ENCODE measurements at places on chromosomes 7 and 10.

- DNase-seq = no peak
These were observed 136.7 kb upstream of the CHST15 start for GRCh38 chr10:124229989-124230634.

DNA sequence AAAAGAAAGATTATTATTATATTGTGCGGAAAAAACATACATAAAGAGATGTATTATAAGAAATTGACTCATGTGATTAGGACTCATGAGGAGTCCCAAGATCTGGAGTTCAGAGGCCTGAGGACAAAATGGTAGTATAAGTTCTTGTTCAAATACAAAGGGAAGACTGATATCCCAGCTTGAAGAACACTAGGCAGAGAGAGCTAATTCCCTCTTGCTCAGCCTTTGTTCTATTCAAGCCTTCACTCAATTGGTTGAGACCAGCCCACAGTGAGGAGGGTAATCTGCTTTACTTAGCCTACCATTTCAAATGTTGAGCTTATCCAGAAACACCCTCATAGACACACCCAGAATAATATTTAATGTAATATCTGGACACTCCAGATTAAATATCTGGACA is 1683.8 kb downstream of the REEP3 start:
- DNase-seq = no peak

DNA sequence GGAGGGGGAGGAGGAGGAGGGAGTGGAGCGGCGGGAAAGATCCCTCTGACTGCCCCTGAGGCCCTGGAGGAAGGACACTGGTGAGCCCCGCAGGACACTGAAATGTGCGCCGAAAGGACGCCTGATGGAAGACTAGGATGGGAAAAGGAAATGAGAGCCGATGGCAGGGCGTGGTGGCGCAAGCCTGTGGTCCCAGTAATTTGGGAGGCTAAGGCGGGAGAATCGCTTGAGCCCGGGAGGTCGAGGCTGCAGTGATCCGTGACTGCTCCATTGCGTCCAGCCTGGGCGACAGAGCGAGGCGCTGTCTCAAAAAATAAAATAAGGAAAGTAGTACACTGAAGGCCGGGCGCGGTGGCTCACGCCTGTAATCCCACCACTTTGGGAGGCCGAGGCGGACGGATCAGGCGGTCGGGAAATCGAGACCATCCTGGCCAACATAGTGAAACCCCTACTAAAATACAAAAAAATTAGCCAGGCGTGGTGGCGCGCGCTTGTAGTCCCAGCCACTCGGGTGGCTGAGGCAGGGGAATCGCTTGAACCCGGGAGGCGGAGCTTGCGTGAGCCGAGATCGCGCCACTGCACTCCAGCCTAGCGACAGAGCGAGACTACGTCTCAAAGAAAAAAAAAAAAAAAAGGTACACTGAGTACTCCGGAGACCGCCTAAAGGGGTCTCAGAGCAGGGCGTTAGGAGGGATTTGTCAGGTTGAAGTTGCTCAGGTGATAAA is 561 bp upstream of the HNRNPF start:
- DNase-seq = peak; percentile 49

DNA sequence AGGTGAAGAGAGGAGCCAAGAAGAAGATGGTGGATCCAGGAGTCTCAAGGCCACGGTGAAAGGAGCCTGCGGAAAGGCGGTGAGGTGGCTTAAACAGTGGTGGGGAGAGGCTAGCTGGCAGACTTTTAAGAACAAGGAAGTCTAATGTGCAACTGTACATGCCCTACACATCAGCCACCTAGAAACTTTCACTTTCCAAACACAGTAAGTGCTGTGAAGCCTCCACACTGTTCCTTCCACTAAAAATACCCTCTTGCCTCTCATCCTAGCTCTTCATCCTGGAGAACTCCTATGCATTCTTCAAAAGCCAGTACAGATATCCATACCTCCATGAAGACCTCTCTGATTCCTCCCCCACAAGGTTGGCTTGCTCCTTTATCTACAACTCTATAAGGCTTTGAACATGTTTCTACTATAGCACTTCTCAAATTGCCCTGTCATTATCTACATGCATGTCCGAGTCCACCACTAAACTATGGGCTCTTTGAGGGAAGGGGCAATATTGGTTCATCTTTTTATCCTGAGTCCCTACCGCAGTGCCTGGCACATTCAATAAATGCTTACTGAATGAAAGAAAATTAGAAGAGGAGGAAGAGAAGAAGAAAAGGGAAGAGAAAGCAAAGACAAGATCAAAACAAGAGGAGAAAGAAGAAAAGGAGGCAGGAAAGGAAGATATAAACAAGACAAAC is 54.2 kb downstream of the DNAJC12 start:
- DNase-seq = no peak

DNA sequence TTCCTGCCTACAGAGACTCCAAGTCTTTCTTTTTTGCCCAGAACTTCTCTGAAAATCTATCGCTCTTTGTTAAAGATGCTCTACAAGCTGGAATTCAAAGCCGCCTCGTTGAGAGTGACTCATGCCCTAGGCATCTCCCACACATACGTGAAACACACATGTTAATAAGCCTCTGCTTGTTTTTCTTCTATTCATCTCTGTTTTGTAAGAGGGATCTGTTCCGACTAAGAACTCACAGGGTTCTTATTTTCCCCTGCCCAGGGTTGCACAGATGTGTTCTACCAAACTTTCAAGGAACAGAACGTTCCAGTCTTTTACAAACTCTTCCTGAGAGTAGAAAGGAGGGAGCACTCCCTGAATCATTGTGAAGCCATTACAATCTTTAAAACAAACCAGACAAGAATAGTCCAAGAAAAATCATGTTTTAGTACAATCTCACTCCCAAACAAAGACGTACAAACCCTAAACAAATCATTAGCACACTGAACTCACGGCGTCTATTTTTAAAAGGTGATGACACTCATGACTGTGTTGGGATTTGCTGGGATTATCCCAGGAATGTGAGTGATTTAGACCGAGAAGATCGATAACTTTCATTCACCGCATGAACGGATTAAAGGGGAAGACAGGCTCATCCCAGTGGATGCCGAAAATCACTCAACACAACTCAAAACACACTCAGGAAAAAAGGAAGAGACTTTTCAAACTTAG is 55.3 kb upstream of the INPP5A start:
- no peak for DNase-seq

DNA sequence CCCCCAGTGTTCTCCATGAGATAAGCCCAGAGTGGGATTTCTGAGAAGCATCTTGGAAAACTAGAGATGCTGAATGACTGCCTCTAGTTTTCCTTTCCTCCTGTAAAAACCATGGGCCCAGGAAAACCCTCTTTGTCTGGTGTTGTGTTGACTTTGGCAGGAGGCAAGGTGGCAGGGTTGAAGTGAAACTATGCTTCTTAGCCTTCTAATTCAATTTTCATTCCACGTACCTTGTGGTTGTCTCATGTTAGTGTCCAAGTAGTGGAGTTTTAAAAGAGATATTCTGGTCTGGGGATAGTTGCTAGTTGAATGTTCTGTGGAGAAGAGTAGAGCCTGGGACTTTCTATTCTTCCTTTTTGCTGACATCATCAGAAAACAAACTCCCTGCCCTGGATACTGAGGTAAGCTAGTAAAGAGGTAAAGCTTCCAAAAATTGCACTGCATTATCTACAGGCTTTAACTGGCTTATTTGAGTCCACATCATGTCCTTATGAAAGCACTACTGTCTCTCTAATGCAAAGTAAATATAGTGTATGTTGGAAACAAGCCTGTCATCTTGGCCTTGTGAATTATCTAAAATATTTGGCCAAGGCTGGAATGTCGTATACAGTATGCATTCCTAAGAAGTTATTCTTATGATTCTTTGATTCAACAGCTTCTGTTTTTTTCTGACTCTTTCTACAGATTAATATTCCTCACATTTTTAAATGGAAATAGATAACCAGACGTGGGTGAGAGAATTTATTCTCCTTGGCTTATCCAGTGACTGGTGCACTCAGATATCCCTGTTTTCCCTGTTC is at the start of gene OR2F2:
OR2F2 (plus strand) TSS at position 708 of the 800 bp plus-strand sequence; CDS start at position 708, 0 bp downstream.
- no peak for DNase-seq

DNA sequence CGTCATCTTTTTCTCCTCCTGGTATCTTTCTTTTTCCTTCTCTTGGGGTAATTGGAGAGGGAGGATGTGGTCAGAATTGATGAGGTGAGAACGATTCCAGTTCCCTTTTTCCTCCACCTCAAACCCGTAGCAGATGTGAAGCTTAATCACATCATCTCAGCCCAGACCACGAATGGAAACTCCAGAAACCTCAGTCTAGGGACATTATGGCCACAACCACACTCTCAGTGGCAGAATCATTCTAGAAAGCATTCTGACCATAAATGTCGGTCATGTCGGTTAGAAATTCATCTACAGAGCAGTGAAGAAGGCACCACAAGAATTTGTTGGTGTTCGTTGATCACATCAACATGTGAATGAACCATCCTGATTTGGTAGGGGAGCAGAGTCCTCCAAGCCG is 78.7 kb downstream of the GATA3 start:
- DNase-seq = peak; percentile 47

- DNase-seq = no peak
These were observed 10.3 kb upstream of the STK17A start for GRCh38 chr7:43572516-43573049.

GRCh38 chr7:121192834-121193233 is 136.0 kb upstream of the WNT16 start:
- DNase-seq = no peak

- DNase-seq = no peak
These were observed 77.5 kb downstream of the NKX6-2 start for GRCh38 chr10:132708441-132708840.

All from stimulated activated CD4-positive, alpha-beta T cell treated with anti-CD3 and anti-CD28 coated beads, Interleukin-12 subunit alpha, Interleukin-12 subunit beta, amount 100 ng/mL, for 24 hours (primary cell).